ENCODE measurements at places on chromosomes 4 and X. TPM values are rescaled to one million over a fixed set of nuclear protein-coding genes. Genes with fewer than 3 reads are reported as not detected.

Gene ATP8A1
- total RNA-seq, result 11.6 TPM

Gene COL4A6
- 2.7 TPM for total RNA-seq

Gene CXCL5
- total RNA-seq, result 0.57 TPM

Gene MORC4
- total RNA-seq, result 17.0 TPM

Gene ERAS
- not detected for total RNA-seq

Gene S100G
- not detected for total RNA-seq

Gene ZCCHC12
- total RNA-seq, result not detected

Data from aorta (tissue), 5 donors.